B cell (primary cell): ENCODE measurements at places on chromosomes 2 and 18. TPM values are rescaled to one million over a fixed set of nuclear protein-coding genes. Genes with fewer than 3 reads are reported as not detected.

Gene SIX2
- total RNA-seq: not detected in 2 replicates

Gene LYG1
- total RNA-seq: 2.7 and 3.0 TPM in 2 replicates

Gene AQP12A
- total RNA-seq: not detected in 2 replicates

Gene CCDC141
- total RNA-seq: 42.1 and 47.5 TPM in 2 replicates

Gene AFF3
- 826 and 830 TPM in 2 replicates for total RNA-seq

Gene BOLL
- total RNA-seq: not detected in 2 replicates

Gene CXCR2
- total RNA-seq: not detected in 2 replicates

Gene MTA3
- 33.2 and 40.1 TPM in 2 replicates for total RNA-seq

Gene POTEF
- not detected in 2 replicates for total RNA-seq

Gene IL36A
- total RNA-seq: not detected in 2 replicates

Gene SPC25
- total RNA-seq: 0.22 and 0.64 TPM in 2 replicates

Gene CD302
- total RNA-seq: 1.3 and 1.5 TPM in 2 replicates

Gene SCYGR4
- total RNA-seq: not detected in 2 replicates

Gene EHBP1
- total RNA-seq: 34.7 and 36.3 TPM in 2 replicates
